ENCODE measurements at places on chromosomes 4 and X.

DNA sequence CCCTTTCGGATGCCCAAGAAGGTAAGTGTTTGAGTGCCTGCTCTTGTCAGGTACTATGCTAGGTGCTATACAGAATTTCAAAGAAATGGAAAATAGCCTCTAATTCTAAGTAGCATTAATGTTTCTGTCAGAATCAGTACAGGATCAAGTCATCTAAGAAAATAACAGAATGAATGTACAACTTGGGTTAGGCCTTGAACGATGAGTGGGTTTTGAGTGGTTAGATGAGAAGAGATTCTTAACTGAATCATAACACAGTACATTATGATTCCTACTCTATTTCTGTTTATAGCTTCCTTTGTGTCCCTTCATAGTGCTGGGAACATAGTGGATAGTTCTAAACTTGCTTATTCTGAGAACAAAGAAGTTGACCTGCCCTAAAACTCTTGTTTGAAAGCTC lies 253.9 kb downstream of the GLUD2 start:
- no peak for DNase-seq

GRCh38 chrX:106286053-106286650 lies 118.0 kb downstream of the PWWP3B start:
- peak; percentile 52 for DNase-seq

DNA sequence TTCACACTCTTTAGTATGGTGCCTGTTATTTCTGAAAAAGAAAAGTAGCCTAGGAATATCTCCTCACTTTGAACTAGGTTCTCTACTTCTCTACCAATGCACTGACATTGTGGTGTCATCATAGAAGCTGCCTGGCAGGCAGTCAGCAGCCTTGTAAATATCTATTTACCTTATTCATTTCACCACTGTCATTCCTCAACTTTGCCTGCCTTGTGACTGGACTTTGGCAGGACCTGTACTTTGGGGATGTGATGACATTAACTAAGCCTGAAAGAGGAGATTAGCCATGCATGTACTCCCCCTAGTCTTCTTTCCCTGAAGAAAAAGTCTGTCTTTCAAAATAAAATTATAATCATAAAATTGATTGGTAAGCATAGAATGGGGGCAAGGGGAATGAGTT lies 207.2 kb downstream of the ARAP2 start:
- DNase-seq = no peak

- DNase-seq = no peak
Measured at GRCh38 chr4:149050840-149051239, 608.6 kb upstream of the NR3C2 start.

GRCh38 chr4:116598980-116599789 lies 486.2 kb downstream of the TRAM1L1 start:
- no peak for DNase-seq

DNA sequence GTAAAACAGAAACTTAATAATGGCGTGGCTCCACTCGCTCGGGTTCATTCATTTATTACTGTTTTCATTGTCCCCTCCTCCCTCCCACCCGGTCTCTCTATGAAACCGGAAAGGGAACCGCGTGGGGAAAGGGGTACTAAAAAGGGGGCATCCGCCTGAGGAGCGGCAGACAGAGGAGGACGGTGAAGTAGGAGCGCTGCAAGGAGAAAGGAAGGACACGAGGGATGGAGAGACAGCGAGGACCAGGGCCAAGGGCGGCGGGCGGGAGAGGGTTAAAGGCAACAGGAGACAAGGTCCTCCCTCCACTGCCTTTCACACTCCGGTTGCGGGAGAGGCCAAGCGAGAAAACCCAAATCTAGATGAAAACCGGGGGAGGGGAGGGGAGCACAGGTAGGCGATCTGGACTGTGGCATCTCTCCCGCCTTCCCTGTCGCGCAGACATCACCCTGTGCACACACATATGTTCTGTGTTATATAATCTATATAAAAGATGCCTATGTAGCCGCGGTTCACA lies 829 bp downstream of the ELOVL6 start:
- DNase-seq = peak; percentile 34

GRCh38 chrX:153523269-153523668 lies 5.8 kb downstream of the ATP2B3 start:
- no peak for DNase-seq

GRCh38 chr4:72136429-72136828 lies 104.6 kb downstream of the NPFFR2 start:
- no peak for DNase-seq

DNA sequence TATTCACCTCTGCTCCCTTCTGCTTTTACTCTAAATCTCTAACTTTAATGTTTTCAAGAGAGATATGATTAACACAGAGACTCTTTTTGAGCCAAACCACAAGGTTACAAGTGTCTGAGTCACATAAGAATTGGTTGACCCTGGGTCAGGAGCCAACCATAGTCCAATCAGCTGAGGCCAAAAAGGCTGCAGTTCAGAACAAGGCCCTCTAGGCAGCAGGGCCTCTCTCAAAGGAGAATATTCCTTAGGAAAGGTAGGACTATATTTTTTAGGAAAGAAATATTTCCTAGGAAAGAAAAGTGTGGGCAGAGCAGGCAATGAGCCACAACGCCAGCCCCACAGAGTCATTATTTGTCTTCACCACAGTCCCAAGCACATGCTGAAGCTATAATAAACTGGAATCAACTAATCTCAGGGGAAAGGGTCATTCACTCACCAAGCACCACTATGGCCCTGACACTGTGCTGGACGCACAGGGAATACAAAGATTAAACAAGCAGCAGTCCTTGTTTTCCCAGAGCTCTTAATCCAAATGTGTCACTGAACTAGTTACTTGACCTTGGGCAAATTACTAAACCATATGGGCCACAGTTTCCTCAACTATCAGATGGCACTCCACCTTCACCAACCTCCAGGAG lies 2.2 kb downstream of the ATP8A1 start:
- peak; percentile 92 for DNase-seq

- no peak for DNase-seq
Measured at GRCh38 chrX:107563824-107564223, 64.5 kb upstream of the PRPS1 start.

DNA sequence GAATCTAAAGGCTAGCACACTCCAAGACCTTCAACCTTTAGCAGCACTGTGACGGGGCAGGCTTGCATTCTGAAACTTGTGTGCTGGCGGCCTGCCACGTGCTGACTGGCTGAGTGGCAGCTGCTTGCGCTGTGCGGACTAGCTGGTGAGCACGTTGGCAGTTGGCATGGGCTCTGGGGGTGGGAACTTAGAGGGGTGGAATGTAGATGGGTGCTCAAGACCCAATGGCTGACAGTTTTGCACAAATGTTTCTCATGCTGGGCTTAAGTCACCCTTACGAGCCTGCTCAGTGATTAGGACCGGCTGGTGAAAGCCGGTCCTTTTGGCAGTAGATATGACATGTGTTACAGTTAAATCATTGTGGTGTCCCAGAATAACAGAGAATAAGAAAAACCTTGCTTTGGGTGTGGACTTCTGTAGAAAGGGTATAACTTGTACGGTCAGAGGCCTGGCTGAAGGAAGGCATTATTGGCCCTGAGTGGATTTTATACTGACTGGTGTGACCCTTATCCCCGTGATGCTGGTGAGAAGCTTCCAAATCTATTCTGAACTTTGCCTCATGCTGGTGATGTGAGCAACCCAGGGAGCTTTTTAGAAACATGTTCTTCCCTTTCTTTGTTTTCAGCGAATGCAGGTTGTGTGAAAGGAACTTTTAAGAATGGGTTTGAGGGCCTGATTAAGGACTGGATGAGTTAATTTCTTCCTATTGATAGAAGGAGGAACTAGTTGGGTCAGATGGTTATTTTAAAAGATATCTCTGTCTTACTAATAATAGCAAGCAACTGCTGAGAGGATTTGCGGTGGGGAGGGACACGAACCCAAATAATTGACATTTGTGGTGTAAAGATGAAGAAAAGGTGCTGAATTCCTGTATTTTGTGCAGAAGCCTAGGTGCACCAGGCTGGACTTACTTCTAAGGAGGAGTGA lies 107.4 kb upstream of the SLC4A4 start:
- DNase-seq = peak; percentile 51

DNA sequence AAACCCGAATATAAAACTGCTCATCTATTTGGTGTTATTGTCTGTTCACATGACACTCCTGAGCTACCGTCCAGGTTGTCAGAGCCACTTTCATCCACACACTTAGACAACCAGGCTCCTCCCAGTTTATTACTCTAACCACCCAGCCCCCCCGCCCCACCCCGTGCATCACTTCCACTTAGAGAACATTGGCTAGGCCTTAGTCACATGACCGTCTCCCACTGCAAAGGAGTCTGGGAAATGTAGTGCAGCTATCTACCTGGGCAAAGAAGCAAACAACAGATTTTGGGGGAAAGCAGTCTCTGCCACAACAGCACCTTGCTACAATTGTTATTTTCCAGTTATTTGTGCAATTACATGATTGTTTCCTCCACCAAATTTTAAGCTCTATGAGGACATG lies 57.6 kb upstream of the RBPJ start:
- DNase-seq = no peak

DNA sequence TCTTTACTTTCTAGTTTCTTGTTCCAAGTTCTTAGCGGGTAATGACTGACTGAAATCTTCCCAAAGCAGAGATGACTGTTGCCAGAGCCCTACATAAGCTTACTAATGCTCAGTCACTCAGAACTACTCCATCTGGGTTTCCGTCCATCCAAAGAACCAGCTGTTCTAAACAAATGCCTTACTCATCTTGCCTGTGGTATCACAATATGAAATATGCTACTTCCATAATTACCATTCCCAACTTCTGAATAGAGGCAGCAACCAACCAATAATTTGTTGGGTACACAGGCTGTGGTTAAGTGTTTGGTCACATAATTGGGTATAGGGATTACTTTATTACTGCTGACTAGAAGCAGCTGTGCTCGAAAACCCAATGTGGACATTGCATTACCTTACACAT lies 930.2 kb upstream of the DIAPH2 start:
- DNase-seq = no peak

DNA sequence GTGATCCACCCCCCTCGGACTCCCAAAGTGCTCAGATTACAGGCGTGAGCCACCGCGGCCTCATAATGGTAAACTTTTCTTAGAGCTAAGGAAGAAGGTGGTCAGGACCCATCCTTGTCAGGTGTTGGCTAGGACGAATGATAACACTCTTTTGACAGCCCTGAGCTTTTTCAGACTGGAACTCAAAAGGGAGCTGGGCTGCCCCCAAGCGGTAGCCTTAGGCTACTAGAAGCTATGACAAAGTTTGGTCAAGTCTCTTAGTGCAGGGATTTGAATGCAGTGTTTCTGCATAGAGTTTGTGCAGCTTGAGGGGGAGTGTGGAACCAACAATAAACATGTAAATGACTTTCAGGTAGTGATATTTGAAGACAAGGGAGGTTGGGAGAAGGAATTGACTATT lies 11.8 kb upstream of the HSD17B10 start:
- DNase-seq = peak; percentile 47

- no peak for DNase-seq
Measured at GRCh38 chrX:97167333-97167732, 283.6 kb downstream of the RPA4 start.

GRCh38 chr4:72857787-72858186 lies 211.7 kb downstream of the COX18 start:
- peak; percentile 18 for DNase-seq

- no peak for DNase-seq
Measured at GRCh38 chrX:71420686-71421085, 54.5 kb downstream of the TAF1 start.

GRCh38 chrX:153585827-153586226 lies 13.1 kb downstream of the CCNQ start:
- no peak for DNase-seq

DNA sequence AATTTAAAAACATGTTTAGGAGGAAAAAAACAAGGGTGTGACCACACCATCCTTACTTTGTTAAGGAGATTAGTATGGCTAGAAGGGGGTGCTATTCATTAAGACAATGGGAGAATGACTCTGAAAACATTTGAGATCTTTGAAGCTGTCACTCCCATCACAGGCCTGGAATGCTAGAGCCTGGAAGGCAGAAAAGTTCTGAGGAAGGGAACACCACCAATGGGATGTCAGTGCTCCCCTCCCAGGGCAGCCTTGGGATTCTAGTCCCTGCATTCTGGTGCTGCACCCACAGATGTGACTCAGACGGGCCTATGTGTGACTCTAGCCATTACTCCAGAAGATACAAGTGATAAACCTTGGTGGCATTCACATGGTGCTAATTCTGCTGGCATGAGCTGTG lies 162.2 kb upstream of the ANXA10 start:
- no peak for DNase-seq

DNA sequence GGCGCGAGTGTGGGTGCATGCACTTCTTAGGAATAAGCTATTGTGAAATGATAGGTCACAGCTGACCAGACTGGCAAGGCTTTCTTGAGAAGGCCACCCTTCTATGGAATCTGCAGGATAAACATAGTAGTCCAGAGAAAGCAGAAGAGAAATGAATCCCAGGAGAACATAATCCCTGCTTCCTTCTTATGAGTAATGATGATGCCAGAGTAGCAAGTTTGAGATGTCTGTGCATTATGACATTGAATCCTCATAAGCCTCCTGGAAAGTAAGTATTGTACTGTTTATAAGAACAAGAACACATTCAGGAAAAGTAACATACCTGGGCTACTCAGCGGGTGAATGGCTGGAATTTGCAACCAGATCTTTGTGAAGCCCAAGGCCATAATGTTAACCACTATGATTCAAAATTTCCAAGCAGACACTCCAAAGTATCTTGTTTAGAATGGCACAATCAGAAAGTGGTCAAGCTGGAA lies 272.1 kb upstream of the HS3ST1 start:
- peak; percentile 75 for DNase-seq

DNA sequence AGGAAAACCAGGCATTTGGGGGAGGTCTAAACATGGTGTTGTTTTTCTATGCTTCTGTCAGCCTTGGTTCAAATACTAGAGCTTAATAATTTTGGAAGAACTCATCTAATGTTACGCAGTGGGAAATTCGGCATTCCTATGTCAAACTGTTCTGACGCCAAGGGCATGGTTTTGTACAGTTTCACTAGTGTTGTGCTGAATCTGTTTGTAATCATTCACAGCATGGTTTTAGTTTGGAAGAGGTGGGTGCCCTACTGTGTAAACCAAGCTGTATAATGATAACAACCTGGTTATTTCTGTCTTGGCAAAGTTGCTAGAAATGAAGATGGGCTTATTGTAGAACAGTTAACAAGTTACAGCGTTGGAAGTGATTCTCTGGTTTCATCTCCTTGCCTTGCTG lies 5.2 kb downstream of the DDX3X start:
- DNase-seq = no peak

All from fibroblast of mammary gland (primary cell).